ENCODE measurements at places on chromosomes 11 and 22. TPM values are rescaled to one million over a fixed set of nuclear protein-coding genes. Genes with fewer than 3 reads are reported as not detected.

DNA sequence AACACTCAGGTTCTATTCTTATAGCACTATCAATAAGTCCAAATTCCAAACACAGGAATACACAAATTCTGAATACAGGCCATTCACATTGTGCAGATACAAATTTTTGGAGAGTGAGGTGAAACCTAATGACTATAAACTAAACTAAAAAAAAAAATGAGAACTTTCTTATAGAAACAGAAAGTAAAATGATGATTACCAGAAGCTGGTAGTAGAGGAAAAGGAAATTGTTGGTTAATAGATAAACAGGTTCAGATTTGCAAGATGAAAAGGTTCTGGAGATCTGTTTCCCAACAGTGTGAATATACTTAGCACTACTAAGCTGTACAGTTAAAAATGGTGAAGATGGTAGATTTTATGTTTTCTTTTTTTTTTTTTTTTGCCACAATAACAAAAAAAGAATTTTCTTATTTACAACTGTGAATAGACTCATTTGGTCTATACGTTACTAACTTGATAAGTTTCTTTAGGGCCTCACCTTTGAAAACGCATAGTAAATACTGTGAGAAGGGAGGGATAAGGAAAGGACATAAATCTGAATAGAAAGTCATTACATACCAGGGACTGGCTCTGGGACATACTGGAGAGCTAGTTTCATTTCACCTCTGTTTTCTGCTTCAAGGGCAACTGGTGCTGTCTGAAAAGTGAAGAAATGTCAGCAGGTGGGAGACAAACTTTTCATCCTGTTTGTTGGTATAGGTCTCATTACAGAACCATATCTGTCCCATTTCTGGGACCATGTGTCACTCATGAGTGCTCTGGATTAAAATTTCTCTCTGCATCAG is 14.2 kb upstream of the CCDC89 start:
- H3K27ac ChIP-seq = no peak overlapping the region
- no peaks in the 10 kb centered on the region for H3K4me1 ChIP-seq
- DNase-seq = no peak
- no peak overlapping the region for H3K4me3 ChIP-seq

Gene OR2D2
- 1.4 TPM for total RNA-seq

DNA sequence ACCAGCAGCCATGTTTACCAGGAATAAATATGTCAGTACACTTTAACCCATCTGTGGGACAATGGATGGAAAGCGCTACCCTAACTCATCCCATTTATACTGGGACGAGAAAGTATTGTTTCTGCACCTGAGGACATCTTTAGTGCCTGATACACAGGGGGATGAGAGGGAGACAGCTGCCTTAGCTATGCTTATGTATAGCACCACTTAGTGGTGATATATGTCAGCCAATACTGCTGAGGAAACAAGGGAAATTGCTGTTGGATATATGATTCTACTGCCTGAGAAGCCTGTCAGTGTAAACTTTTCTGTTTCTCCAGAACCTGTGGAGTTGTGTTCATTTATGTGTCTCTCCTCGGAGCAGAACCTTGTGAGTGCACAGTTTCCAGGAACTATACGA is 13.3 kb upstream of the CEP295 start:
- no peak overlapping the region for H3K4me3 ChIP-seq
- no peaks in the 10 kb centered on the region for H3K36me3 ChIP-seq
- no peaks in the 10 kb centered on the region for H3K27me3 ChIP-seq
- no peak overlapping the region for H3K27ac ChIP-seq

DNA sequence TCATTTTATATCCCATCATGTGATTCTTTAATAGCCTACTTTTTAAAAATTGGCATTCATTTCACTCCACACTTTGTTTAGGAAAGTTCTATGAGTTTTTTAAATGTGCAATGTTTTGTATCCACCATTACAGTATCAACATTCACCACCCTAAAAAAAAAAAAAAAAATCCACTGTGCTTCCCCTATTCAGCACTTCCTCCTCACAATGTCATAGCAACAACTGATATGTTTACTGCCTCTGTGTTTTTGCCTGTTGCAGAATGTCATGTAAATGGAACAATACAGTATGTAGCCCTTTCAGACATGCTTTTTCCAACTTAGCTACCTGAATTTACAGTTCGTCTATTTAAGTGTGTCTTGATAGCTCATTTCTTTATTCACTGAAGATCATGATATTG is 754.2 kb downstream of the FAM181B start:
- H3K27ac ChIP-seq = no peak overlapping the region
- no peaks in the 10 kb centered on the region for H3K4me1 ChIP-seq
- no peak overlapping the region for H3K4me3 ChIP-seq
- no peaks in the 10 kb centered on the region for H3K27me3 ChIP-seq

DNA sequence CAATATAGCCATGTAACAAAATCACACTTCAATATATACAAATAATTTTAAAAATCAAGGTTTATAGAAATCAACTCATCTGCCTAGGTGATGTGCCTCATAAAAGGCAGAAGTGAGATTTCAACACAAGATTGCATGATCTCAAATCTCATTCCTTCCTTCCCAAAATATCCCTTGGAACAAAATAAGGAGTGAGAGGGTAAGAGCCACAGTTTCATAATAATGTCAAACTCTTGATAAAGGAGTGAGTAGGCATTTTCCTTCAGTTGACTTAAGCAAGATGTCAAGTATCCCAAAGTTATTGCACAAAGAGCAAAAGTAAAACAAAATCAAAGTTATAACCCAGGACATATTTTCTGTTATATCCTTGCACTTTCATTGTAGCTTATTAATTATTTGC is 81.3 kb downstream of the C22orf31 start:
- H3K27ac ChIP-seq = no peak overlapping the region
- no peaks in the 10 kb centered on the region for H3K4me1 ChIP-seq
- DNase-seq = no peak
- no peaks in the 10 kb centered on the region for H3K36me3 ChIP-seq

Gene RIBC2
- total RNA-seq = not detected

GRCh38 chr11:91248199-91248807 is 976.3 kb upstream of the FAT3 start:
- H3K27ac ChIP-seq = no peak overlapping the region
- no peaks in the 10 kb centered on the region for H3K36me3 ChIP-seq
- no peak overlapping the region for H3K4me3 ChIP-seq
- DNase-seq = no peak
- H3K4me1 ChIP-seq = no peaks in the 10 kb centered on the region

- no peak overlapping the region for H3K4me3 ChIP-seq
- no peak overlapping the region for H3K27ac ChIP-seq
- DNase-seq = no peak
- H3K27me3 ChIP-seq = no peaks in the 10 kb centered on the region
- peaks cover 14% of the 10 kb centered on the region for H3K4me1 ChIP-seq
These were observed 128.8 kb downstream of the APIP start for GRCh38 chr11:34787348-34787747.

DNA sequence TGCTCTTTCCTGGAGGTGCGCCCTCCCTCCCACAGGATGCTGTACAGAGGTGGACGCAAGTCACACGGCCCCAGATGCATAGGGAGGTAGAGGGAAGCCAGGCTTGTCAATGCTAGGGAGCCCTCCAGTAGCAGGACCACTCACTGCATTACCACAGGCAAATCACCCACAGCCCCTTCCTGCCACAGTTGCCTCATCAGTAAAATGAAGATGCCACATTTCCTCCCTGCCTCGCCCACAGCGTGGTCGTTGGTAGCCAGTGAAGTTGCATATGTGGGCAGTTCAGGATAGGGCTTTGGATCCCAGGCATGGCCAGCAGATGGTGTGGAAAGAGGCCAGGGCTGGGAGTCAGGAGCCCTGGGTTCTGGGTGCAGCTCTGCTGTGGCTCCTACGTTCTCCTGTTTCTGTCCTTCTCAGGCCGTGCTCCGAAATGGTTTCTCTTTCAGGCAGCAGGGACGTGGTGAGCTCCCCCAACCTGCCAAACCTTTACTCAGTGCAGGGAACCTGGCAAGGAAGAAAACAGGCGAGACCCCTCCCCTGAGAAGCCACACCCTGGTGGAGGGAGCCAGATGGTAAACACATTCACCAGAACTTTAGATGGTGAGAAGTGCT is 22.6 kb downstream of the DAGLA start:
- DNase-seq = no peak
- H3K27ac ChIP-seq = no peak overlapping the region
- H3K27me3 ChIP-seq = no peaks in the 10 kb centered on the region
- H3K4me1 ChIP-seq = peaks cover 48% of the 10 kb centered on the region
- no peaks in the 10 kb centered on the region for H3K36me3 ChIP-seq

Gene PRR14L
- 37.0 TPM for total RNA-seq

DNA sequence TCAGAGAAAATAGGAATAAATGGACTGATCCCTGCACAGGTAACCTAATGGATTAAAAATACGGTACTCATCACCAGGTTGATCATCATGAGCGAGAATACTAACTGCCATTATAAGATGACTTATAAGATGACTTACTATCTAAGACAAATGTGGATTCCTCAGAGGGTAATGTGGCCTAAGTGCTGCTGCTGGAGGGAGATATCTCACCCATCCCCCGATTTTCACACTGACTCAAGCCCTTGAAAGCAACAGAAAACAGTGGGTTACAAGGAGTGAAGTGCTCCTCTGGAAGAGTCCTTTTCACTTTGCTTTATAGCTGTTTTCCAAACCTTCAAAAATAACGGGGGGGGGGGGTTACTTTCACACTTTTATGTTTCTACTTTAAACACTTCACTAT is 920 bp downstream of the TMEM218 start:
- no peak for DNase-seq
- H3K4me1 ChIP-seq = no peaks in the 10 kb centered on the region
- no peaks in the 10 kb centered on the region for H3K27me3 ChIP-seq
- no peaks in the 10 kb centered on the region for H3K36me3 ChIP-seq

Gene EXT2
- 82.9 TPM for total RNA-seq

DNA sequence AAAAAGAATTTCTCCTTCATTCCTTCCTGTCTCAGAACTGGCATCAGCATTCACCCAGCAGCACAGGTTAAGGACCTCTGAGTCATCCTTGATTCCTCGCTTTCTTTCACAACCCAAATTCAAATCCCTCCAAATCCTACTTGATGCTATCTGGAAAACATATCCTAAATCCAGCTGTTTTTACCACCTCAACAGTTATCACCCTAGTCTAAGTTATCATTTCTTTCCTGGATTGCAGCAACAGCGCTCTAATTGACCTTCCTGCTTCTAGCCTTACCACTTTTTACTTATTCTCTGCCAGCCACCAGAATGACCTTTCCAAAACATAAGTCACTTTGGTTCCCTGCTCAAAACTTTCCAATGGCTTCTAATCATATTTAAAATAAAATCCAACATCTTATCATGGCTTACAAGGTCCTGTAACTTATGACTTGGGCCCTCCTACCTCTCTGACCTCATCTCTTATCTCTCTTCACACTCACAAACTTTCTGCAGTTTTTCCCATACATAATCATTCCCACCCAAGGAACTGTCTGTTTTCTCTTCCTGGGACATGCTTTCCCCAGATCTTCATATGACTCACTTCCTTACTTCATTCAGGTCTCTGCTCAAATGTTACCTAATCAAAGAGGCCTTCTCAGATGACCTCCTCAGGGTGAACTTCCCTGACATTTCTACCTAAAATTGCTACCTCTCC is 119.4 kb downstream of the TTC28 start:
- no peak overlapping the region for H3K27ac ChIP-seq
- no peak overlapping the region for H3K4me3 ChIP-seq
- H3K27me3 ChIP-seq = no peaks in the 10 kb centered on the region
- H3K36me3 ChIP-seq = no peaks in the 10 kb centered on the region
- no peak for DNase-seq
- no peaks in the 10 kb centered on the region for H3K4me1 ChIP-seq

DNA sequence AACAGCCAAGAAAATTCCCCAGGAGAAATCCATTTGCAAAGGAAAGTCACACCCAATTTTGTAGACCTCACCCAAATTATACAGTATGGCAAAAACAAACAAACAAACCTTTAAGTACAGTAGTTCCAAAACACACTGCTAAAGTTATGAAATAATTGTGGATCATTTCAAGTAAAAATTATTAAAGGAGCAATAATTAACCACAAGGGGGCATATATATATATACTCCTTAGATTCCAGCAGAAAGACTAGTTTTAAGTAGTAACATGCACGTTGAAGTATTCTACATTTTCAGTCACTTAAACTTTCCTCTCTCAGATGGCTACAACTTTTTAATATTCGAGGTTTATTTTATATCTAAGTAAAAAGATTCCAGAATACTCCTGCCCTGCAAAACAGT is 26.8 kb downstream of the RNF141 start:
- no peak overlapping the region for H3K27ac ChIP-seq
- no peaks in the 10 kb centered on the region for H3K27me3 ChIP-seq
- H3K4me1 ChIP-seq = no peaks in the 10 kb centered on the region
- no peaks in the 10 kb centered on the region for H3K36me3 ChIP-seq

Gene BTG4
- not detected for total RNA-seq

DNA sequence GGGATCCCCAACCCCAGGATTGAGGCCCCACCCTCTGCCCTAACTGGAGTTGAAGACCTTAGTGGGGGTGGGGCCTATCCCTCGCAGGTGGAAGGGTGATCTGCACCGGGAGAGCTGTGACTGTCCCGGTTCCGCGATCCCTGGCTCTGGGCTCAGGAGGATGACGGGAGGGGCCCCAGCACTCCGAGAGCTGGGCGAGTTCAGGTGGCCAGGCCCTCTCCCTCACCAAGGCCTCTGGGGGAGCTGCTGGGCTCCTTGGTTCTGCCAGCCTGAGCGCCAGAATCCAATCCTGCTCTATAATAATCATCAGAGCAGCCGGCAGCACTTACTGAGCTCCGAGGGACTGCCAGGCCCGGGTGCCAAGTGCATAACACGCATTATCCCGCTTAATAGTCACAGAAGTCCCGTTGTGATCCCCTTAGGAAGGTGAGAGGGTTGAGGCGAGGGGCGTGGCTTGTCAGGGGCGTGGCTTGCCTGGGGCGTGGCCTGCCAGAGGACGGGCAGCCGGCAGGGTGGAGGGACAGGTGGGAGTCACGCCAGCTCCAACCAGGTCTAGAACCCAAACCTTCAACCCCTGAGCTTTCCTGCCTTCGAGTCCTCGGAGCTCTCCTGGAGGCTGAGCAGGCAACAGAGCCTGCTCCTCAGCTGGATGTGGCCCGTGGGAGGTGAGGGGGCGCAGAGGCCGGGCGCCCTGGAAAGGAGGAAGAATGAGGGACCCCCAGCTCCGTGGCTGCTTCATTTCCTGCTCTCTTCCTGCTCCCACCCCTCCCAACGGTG is 7.3 kb upstream of the SYT7 start:
- H3K4me3 ChIP-seq = peak overlapping the region; percentile 15
- peak overlapping the region; percentile 58 for H3K27ac ChIP-seq
- H3K27me3 ChIP-seq = peaks cover 32% of the 10 kb centered on the region
- peaks cover 4% of the 10 kb centered on the region for H3K4me1 ChIP-seq

Gene PNPLA3
- 0.32 TPM for total RNA-seq
